ENCODE measurements at places on chromosomes 6 and 20. TPM values are rescaled to one million over a fixed set of nuclear protein-coding genes. Genes with fewer than 3 reads are reported as not detected.

- DNase-seq = no peak
Measured at GRCh38 chr6:50288881-50289280, 239.2 kb upstream of the DEFB112 start.

DNA sequence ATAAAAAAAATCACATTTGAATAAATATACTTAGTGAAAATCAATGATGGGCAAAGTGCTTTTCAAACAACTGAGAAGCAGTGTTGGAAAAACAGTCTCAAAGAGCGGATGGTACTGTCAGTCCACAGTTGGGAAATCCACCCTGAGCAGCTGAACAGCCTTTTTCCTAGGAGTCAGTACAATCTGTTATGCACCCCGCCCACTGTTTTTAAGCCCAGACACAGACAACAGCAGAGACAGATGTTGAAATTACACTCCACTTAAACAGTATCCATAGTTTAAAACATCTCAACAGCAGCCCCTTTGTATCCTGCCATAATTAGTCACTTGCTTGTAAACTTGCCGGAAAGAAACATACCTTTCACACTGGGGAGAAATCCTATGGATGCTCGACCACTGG lies 372 bp downstream of the KIAA0408 start:
- no peak for DNase-seq

The CALHM5 gene
- polyA plus RNA-seq = 6.3 TPM

GRCh38 chr20:8787090-8787489 lies 281.8 kb upstream of the PLCB4 start:
- DNase-seq = no peak

- no peak for DNase-seq
Measured at GRCh38 chr6:21531393-21531792, 62.2 kb upstream of the SOX4 start.

The ARMH2 gene
- 0.29 TPM for polyA plus RNA-seq

DNA sequence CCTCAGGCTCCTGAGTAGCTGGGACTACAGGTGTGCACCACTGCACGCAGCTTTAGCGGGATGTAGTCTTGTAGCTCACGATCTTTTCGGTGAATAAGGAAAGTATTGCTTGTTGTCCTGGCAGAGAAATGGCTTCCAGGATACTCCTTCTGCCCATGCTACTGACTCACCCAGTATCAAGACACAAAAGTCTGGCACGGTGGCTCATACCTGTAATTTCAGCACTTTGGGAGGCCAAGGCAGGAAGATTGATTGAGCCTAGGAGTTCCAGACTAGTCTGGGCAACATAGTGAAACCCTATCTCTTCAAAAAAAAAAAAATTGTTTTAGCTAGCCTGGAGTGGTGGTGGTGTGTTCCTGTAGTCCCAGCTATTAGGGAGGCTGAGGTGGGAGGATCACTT lies 40.9 kb upstream of the B4GALT5 start:
- no peak for DNase-seq

- DNase-seq = no peak
Measured at GRCh38 chr6:13488015-13488895, 855 bp upstream of the GFOD1 start.

The PRL gene
- polyA plus RNA-seq = 0.18 TPM

DNA sequence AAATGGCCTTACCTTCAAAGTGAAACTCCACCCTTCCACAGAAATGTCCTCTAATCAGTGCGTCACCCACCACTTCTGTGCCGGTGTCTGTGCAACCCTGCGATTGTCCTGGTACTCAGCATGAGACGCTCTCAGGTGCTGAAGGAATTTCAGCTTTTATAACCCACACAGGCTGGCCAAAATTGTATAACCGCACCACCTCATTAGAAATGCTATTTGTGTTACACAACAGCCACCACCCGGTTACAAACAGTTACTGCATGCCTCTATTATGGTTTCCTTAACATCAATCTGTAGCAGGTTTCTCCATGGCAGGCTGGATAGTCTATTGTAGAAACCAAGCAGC lies 51.5 kb downstream of the SLC23A2 start:
- no peak for DNase-seq

The TTLL9 gene
- polyA plus RNA-seq = 5.5 TPM

GRCh38 chr6:141729146-141729545 lies 403.6 kb upstream of the GJE1 start:
- DNase-seq = no peak

GRCh38 chr20:42399802-42400201 lies 781.6 kb upstream of the CHD6 start:
- peak; percentile 26 for DNase-seq

DNA sequence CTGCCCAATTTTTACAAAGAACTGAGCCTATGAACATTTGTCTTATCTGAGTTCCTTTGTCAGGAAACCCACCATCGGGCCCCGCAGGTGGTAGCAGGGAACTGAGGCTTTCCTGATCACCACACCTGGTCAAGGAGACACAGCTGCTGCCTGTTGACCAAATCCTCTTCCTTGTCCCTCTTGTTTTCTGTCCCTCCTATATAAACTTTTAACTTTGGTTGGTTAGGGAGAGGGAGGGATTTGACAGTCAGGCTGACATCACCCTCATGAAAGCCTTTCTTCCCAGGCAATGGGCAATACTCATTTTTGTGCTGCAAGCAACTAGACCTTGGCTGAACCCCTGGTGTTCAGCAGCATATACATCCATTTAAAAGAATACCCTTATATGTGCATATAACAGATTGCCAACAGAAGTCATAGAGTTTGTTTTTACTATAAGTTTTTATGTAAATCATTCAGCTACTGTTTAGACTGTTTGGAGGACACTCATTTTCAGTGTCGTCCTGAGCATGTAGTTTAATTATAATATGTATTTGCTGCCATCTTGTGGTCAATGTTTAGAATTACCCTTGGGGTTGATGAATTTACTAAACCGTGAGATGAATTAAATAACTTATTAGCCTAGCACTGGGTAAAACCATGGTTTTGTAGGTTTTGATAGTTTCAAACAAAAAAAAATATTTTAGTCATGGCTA lies 17.0 kb downstream of the CRISP1 start:
- DNase-seq = peak; percentile 47

The ACOT13 gene
- 23.3 TPM for polyA plus RNA-seq

The SYCP2L gene
- 3.1 TPM for polyA plus RNA-seq

DNA sequence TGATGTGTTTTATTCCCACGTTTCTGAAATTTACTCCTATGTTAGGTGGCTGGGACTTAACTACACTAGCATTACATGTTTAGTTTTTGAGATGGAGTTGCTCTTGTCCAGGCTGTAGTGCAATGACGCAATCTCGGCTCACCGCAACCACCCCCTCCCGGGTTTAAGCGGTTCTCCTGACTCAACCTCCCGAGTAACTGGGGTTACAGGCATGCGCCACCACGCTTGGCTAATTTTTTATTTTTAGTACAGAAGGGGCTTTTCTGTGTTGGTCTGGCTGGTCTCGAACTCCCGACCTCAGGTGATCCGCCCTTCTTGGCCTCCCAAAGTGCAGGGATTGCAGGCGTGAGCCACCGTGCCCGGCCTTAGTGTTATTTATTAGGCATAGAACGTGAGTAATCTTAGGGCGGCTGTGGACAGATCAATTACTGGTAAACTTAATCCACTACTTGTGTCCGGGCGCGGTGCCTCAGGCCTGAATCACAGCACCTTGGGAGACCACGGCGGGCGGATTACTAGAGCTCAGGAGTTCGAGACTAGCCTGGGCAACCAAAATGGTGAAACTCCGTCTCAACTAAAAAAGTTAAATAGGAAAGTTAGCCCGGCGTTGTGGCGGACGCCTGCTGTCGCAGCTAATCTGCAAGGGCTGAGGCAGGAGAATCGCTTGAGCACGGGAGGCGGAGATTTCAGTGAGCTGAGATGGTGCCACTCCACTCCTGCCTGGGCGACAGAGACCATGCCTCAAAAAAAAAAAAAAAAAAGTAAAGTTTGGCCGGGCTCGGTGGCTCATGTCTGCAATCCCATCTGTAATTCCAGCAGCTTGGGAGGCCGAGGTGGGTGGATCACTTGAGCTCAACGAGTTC lies 123.7 kb upstream of the BTN3A2 start:
- DNase-seq = no peak

The DEFB124 gene
- polyA plus RNA-seq = 0.41 TPM

DNA sequence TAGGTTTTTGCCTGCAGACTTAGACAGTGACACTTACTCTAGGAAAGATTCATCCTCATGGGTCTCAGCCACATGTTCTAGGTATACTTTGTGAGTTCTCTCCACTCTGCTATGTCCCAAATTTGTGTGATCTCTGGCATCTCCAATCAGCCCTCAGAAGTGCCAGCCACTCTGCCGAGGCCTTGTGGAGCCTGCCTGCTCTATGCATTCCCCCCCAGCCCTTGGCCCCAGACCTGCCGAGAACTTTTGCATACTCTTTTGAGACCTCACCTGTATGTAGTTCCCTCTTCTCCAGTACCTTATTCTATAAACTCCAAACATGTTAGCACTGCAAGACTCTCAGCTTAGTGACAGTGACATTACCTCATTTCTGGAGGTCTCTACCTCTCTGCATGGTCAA lies 2170.5 kb upstream of the DEFB115 start:
- DNase-seq = no peak

DNA sequence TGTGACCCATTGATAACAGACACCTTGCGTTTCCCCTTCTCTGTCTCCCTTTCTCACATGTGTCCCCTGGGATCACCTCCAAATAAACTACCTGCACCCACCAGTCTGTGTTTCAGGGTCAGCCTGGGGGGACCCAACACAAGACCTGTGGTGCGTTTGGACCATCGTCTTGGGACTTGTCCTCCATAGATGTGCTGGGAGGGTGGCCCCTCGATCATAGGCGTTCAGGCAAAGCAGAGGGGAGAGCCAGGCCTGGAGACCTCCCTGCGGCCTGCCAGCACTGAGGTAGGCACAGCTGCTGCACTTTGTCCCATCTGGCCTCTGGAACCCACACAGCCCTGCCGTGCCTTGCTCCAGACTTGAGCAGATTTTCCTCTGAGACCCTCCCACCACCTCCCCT lies 18.1 kb downstream of the CST9 start:
- DNase-seq = no peak

DNA sequence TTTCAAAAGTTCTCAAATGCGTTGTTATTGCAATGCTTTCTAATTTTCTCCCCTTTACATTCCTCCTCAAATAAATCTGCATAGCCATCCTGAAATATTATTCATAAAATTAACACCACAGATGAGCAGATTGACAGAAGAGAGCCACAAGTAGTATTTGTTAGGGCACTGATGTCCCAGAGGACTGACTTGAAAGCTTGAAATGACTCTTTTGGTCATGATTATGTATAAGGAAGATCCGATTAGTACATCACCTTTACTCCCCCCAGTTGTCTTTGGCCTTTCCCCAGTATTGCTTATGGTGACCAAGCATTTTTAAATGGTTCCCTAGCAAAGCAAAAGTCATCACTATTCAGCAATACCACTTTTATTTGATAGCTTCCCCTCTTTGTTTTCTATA lies 187.6 kb downstream of the ADAT2 start:
- no peak for DNase-seq

DNA sequence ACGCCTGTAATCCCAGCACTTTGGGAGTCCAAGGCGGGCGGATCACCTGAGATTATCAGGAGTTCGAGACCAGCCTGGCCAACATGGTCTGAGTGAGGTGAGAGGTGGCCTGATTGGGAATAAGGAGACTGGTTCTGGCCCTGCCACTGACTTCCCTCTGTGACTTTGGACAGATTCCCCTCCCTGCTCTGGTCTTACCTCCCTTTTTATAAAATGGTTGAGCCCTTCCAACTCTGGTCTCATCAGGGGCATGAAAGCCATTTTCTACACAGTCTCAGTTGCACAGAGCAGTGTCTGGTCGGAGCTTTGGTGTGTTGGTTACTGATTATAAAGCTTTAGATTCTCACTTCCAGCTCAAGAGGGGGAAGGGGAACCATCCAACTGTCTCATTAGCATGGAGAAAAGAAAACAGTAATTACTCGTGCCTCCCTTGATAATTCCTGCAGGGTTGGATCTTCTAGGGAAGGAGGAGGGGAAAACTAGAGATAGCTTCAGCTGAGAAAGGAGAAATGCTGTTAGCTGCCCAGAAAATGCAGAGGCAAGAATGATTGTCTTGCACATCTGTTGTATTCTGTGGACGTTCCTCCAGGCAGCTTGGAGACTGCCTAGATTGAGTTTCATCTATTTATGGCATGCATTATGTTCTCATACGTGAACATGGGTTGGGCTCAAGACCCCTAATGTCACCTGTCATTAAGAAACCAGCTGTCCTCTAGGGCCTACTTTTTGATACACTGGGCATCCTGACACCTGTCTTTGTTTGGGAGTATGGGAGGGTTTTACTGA lies 30.4 kb downstream of the RALY start:
- no peak for DNase-seq

GRCh38 chr6:37809197-37809543 lies 10.4 kb upstream of the ZFAND3 start:
- DNase-seq = no peak

The PLN gene
- 2.2 TPM for polyA plus RNA-seq

- DNase-seq = no peak
Measured at GRCh38 chr20:59145924-59146779, 17.5 kb upstream of the ZNF831 start.
